ENCODE measurements at places on chromosomes 2 and 18.

DNA sequence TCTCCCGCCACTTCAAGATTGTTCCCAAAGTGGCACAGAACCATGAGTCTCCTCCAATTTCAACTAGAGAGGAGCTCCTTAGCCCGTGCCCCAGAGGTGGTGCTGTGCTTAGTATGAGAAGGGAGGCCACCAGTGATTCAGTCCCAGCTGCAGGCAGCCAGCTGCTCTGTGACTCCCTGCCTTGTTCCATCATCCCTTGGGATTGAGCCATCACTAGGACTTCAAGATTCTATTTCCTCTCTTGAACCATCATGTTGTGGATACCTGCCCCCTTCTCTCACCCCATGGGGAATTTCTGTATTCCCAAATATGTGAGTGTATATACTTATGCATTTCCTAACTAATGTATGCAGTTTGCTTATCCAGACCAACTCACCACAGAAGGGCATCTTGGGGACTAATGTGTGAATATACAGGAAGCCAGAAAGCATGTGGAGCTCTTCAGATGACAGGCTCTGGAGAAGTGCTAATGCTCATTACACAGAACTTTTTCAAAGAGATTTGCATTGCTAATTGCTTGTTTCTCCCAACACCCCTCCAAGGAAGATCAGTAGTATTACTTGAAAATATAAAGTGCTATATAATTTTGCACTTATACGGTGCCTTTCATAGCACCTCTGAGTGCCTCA lies 111.0 kb upstream of the MAP3K20 start:
- no peak for DNase-seq

DNA sequence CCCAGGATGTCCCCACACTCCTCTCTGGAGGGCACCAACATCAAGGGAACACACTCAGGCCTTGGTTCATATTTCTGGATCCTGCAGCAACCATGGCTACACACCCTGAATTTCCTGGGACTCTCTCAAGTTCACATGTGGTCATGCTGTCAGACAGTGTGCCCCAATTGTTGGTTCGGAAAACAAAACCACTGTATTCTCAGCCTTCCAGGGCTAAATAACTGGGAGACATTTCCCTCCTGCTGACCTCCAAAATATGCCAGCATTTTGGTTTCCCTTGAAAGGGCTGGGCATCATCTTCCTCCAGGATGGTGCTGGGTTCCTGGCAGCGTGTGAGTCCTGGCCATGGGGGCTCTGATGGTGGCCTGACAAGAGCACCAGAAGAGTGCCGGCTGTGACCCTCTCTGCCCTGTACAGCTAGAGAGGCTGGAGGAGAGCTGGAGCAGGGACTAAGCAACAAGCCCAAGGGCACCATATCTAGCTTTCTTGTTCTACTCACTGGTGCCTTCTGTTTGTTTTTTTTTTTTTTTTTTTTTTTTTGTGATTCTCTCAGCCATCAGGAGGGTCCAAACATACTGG lies 37.5 kb upstream of the WIPF1 start:
- no peak for DNase-seq

- no peak for DNase-seq
Observed at GRCh38 chr2:147609301-147609700, 235.5 kb upstream of the ACVR2A start.

- no peak for DNase-seq
Observed at GRCh38 chr2:160913323-160913722, 246.9 kb upstream of the TANK start.

Measured in skeletal muscle cell (primary cell).